ENCODE measurements at places on chromosomes 11 and 22.

GRCh38 chr11:128180441-128181087 is 406.8 kb downstream of the ETS1 start:
- DNase-seq = no peak

- no peak for DNase-seq
Measured at GRCh38 chr22:31337178-31337577, 9.0 kb downstream of the PATZ1 start.

DNA sequence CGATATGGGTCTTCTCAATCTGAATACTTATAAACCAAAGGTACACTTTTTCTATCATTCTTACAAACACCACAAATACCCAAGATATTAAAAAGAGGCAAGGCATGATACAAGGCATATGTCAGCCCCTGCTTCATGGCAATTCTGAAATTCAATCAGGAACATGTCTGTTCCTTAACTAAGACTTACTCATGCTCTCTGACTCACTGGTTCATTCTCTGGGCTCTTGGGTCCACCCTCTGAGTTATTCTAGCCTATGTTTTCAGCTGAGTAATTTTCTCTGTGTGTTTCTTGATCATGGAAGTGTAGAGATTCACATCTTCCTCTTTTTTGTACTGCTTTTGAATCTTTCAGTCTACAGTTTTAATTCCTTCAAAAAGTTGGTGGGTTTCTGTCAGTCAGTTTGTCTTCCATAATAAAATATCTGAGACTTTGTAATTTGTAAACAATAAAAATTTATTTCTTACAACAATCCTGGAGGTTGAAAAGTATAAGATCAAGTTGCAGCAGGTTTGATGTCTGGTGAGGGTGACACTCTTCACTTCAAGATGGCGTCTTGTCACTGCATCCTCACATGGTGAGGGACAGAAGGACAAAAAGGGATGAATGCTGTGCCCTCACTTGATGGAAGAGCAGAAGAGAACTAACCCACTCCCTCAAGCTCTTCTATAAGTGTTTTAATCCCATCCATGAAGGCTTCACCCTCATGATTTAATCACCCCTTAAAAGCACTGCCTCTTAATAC is 211.7 kb downstream of the FAM76B start:
- no peak for DNase-seq

DNA sequence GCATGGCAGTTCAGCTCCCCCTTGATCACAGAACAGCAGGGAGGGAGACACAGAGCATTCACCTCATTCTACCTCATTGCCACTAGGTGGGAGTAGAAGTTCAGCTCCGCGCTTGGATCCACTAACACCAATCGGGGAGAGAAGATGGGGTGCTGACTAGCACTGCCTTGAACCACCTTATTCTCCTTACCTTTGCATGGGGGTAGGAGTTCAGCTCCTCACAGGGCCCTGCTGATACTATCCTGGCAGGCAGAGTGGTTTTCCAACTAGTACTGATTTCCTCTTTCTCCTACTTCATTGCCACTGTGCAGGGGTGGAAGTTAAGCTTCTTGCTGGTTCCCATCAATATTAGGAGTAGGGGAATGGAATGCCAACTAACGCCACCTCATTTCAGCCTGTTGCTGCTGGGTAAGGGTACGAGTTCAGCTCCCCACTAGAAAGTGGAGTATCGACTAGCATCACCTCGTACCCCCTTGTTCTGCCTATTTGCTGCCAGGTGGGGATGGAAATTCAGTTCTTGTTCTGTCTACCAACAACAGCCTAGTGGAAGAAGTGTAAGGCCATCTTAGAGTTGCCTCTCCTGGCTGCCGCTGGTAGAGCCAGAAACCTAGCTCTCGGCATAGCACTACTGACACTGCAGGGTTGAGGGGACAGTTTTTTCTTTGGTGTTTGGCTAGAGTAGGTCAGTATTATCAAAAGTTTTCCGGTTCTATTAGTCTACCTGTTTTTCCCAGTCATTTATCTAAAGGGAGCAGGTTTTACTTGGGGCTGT is 550.9 kb upstream of the CCDC90B start:
- no peak for DNase-seq

GRCh38 chr22:22248878-22249277 is 4.3 kb downstream of the VPREB1 start:
- DNase-seq = no peak

GRCh38 chr11:12019337-12019736 is 10.9 kb upstream of the DKK3 start:
- DNase-seq = no peak

DNA sequence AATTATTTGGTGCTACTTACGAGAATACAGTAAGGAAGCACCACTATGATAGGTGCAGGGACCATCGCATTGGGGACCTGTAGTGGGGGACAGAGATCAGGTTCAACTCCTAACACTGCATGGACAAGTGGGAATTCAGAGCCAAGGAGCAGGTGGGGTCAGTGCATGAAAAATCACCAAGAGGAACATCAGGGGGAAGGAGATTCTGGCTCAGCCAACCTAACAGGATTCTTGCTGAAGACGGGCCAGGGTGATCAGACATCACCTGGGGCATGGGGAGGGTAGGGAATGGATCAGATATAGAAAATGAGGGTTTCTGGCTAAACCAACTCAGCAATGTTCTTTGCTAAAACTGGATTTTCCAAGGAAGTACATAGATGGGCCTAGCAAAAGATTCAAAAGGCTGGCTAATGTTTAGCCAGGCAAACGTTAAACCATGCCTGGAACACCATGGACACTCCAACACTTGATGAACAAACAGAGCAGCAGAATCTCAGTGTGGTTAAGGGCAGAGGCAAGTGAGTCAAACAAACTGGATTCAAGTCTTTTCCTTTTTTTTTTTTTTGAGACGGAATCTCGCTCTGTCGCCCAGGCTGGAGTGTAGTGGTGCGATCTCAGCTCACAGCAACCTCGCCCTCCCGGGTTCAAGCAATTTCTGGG is 70.0 kb downstream of the MICAL3 start:
- DNase-seq = no peak

GRCh38 chr11:125621995-125622394 is 3.0 kb upstream of the CHEK1 start:
- DNase-seq = no peak

DNA sequence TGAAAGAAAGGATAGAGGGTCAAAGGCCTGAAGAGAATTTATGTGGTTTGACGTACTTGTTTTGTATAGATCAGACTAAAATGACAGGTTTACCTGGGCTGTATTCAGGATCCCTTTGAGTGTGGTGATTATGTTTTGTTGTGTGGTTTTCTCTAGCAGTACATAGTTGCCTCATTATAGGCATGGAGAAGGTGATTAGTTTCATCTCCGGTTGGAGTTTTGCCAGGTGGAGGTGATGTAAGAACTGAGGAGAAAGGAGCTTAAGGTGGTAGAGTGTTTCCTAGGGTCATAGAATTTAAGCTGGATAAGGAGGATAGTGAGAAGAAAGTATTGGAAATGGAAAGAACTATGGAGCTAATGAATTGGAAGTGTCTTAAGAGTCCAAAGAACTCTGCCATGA is 229.0 kb downstream of the TMEM135 start:
- DNase-seq = no peak

GRCh38 chr11:74470526-74470925 is 3.2 kb upstream of the KCNE3 start:
- DNase-seq = no peak

GRCh38 chr11:2778630-2779498 is 79.1 kb upstream of the KCNQ1OT1 start:
- DNase-seq = peak; percentile 16

- no peak for DNase-seq
Measured at GRCh38 chr11:36447947-36448346, 62.1 kb downstream of the TRAF6 start.

DNA sequence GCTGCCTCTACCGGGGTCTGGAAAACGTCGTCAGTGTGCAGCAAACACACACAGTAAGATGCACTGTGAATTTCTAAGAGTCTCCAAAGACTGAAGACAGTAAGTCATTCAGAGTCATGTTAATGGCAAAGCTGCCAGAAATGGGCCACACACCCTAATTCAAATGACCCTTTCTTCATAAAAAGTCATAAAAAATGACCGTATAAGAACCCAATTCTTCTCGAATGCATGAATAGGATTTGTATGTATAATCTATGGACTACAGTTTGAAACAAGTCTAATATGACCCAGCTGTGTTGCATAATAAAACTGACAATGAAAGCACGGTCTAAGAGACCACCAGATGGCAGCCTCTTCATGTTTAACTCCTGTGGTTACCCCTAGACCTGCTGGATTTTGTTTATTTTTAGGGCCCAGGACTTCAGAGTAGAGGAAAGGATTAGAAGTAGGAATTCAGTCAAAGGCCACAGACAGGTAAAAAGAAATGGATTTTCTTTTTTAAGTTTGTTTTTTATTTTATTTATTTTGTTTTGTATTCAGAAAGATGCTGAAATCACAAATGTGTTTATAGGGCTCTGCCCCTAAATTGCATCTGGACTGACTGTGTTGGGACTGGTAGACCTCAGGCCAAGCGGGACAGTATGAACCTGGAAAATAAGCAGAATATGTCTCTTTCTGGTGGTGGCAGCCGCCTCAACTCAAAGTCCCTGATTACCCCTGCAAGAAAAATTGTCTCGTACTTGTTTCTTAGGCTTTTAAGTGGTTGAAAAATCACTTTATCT is 32.1 kb upstream of the SLC5A12 start:
- DNase-seq = peak; percentile 8

GRCh38 chr11:77101043-77101537 is 1.6 kb upstream of the OMP start:
- no peak for DNase-seq

DNA sequence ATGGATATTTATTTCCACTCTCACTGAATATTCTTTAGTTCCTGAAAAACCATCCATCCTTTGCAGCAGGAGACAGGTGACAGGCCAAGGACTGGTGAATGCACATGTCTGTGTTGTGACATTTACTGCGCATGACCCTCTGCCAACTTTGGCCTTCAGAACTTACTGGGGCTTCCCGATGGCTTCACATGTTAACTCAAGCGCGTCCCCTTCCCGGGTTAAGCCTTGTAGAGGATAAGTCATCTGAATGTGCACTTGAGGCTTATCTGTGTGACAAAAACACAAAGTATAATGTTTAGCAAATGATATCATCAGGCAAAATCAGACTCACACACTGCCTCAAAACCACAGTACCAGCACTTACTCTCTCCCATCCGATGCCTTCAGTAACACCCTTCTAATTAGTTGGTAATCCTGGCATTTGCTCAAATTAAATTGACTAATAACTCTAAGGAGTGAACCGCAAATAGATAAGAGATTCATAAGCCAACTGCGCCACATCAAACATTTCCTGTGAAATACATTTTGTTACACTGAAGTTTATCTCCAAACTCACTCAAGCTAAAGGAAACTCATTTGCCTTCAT is 286.4 kb downstream of the CADM1 start:
- DNase-seq = no peak

- DNase-seq = peak; percentile 33
Measured at GRCh38 chr11:97786961-97787360, 1233.8 kb upstream of the CNTN5 start.

- no peak for DNase-seq
Measured at GRCh38 chr11:75028724-75029123, 40.0 kb downstream of the NEU3 start.

GRCh38 chr22:27879923-27880322 is 39.1 kb downstream of the PITPNB start:
- DNase-seq = no peak

DNA sequence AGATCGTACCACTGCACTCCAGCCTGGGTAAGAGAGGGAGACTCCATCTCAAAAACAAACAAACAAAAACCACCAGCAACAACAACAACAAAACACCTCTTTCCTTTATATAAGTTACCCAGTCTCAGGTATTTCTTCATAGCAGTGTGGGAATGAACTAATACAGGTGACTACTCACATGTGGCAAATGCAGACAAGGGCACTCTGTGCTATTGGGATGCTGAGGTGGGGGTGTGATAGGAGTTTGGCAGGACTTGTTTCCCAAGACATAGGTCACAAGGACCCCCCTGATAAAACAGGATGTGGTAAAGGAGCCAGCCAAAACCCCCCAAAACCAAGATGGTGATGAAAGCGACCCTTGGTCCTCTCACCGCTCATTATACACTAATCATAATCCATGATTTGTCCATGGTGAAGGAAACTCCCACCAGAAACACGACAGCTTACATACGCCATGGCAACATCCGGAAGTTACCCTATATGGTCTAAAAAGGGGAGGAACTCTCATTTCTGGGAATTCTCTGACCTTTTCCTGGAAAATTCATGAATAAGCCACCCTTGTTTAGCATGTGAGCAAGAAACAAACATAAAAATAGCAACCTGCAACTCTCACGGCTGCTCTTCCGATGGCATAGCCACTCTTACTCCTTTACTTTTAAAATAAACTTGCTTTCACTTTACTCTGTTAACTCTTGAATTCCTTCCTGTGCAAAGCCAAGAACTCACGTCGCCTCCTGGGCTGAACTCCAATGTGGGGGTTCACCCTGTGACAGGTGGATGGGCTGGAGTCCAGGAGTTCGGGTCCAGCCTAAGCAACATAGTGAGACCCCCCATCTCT is 18.8 kb upstream of the INCENP start:
- DNase-seq = no peak

- DNase-seq = no peak
Measured at GRCh38 chr11:86220653-86221052, 23.9 kb upstream of the EED start.

DNA sequence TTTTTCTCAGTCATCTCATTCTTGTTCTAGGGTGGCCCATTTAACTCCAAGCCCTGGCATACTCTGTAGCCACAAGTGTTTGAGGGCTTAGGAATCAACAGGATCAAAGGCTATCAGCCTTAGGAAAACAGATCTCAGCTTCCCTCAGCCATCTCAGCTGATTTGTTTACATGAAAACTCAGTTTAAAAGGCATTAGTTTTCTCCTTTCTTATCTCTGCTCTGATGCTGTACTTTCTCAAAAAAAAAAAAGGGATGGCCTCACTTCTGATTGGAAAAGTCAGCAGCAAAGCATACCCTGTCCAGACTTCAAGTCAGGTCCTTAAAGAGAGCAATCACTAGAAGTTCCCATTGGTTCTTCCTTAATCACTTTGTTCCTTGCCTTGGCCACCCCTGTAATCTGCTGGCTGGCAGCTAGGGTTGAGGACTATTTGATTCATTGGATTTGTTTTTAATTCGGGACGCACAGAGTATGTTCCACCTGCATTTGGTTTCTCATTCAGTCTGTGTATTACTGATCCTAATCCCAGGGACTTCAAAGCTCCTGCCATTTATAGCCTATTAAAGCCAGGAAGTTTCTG is 102.8 kb downstream of the EXT2 start:
- no peak for DNase-seq

DNA sequence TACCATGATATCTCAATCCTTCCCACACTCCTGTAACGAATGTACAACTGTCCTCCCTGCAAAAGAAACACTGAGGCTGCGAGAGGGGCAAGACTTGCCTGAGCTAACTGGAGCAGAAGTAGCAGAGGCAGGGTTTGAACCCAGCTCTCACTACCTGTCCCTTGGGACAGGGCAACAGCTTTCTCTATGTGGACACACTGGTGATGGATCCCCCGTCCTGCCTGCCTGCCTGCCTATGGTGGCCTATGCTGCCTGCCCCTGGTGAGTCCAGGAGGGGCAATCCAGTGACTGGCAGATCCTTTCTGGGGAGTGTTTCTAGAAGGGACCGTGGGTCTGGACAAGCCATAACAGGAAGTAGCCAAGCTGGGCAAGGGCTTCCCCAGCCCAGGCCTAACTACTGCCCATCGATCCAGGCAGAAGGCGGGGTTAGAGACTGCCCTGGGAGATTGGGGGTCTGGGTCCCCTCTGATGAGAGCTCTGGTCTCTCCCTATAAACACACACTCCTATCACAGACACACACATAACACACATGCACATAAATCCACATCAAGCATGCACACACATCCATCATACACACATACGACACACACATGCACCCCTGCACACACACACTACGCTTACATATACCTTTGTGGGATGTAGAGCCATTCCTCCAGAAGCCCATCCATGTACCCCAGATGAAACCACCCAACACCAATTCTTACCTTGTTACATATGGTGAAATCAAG is 1.1 kb upstream of the EMID1 start:
- no peak for DNase-seq

All from NCI-H1417 treated with DMSO at 0.1 percent for 48 hours (cell line).